ENCODE measurements at places on chromosomes 12 and 14.

DNA sequence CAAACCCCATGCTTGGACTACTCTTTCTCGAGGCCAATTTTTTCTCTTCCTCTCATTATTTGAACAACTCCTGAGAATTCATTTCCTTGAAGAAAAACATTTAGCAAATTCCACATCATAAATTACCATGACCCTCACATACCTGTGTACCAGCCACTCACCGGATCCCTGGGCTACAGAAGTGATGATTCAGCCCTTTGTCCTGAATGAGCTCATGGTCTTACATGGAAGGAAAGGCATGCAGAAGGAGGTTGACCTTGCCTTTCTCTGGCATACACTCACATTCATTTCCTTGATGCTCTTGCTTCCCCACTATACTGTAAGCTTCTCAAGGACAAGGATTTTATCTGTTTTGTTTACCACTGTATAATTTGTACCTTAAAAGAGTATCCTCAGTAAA is 191.5 kb downstream of the SLC5A8 start:
- peak; percentile 4 for DNase-seq

DNA sequence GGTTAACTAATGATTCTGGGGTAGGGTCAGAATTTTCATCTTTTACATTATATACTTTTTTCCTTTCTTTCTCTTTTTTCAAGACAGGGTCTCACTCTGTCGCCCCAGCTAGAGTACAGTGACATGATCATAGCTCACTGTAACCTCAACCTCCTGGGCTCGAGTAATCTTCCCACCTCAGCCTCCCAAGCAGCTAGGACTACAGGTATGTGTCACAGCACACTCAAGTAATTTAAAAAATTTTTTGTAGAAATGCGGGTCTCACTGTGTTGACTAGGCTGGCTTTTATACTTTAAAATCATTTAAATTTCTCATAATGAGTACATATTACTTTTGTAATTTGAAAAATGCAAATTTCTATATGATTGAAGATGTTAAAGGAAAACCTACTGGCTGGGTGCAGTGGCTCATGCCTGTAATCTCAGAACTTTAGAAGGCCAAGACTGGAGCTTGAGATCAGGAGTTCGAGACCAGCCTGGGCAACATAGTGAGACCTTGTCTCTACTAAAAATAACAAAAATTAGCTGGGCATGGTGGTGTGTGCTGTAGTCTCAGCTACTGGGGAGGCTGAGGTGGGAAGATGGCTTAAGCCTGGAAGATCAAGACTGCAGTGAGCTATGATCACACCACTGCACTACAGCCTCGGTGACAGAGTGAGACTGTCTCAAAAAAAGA is 25.7 kb downstream of the R3HDM2 start:
- DNase-seq: no peak

DNA sequence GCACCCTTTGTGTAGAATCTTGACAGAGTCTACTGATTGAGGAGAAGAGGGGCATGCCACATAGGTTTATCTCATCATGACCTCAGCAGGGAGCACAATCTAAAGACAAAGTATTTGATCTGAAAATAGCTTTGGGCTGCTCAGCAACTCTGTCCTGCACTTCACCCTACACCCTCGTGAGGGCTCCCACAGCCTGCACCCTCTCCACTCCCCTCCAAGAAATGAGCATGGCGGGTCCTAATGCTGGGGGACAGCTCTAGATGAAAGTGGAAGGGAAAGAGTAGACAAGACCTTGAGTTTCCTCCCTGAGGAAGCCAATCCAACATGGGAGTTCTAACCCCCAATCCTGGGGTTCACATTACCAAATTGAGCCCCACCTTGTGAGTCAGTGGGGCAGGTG is 10.7 kb upstream of the KRT5 start:
- no peak for DNase-seq

- no peak for DNase-seq
Measured at GRCh38 chr14:105340821-105341733, 26.5 kb downstream of the PACS2 start.

GRCh38 chr12:85662207-85662602 is 174.0 kb downstream of the RASSF9 start:
- DNase-seq: no peak

GRCh38 chr14:104935026-104935650 is 10.5 kb downstream of the PLD4 start:
- DNase-seq: no peak

- peak; percentile 75 for DNase-seq
Measured at GRCh38 chr12:79934281-79935020, 446 bp downstream of the PPP1R12A start.

GRCh38 chr12:1398673-1399072 is 195.7 kb downstream of the FBXL14 start:
- DNase-seq: no peak

DNA sequence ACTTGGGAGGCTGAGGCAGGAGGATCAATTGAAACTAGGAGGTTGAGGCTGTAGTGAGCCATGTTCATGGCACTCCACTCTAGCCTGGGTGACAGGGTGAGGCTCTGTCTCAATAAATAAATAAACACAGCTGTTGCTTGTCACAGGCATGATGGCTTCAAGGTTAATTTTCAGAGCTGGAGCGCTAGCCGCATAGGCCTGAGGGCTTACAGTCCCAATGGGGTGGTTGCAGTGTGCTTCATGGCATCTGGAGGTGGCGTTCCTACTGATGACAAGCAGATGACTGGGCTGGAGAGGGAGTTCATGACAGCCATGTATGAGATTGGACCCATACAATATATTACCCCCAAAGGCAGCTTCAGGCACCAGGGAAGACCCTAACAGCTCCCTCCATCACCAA is 1.6 kb upstream of the FMNL3 start:
- no peak for DNase-seq

- no peak for DNase-seq
Measured at GRCh38 chr12:65182012-65182739, 12.8 kb downstream of the LEMD3 start.

- no peak for DNase-seq
Measured at GRCh38 chr12:53676656-53677015, 753 bp upstream of the ATP5MC2 start.

- no peak for DNase-seq
Measured at GRCh38 chr14:92712654-92713051, 35.8 kb downstream of the LGMN start.

DNA sequence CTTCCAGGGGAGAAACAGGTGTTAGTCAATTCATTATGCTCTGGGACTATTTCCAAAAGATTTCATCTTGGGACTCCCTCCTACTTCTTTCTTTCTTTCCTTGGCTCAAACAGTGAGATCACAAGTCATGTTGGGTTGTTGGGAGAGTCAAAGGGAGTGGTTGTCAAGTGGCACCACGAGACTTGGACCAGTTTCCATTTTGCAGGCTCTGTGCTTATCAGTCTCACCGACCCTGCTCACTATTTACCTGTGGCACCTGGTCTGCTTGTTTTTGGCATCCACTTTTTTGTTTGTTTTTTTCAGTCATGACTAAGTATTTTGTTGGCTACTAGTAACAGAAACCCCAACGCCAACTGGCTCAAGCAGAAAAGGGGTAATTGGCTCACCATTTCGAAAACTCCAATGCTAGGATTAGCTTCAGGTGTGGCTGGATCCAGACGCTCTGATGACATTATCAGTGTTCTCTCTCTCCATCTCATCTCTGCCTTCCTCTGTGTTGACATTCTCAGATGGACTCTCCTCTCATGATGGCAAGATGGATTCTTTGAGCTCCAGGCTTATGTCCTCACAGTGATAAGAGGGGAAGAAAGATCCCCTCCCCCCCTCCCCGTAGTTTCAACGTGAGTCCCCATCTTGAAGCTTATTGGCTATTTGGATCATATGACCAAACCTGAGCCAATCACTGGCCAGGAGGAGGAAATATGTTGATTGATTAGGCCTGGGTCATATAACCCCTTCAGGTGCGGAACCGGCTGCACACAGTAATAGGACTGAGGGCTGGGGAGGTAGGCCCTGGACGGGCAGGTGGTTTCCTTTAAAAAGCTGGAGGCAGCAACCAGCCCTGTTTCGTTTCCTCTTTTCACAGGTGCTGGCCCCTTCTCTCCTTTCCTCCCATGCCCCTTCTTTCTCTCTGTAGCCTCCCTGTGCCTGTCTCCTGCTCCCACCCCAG is 84.2 kb downstream of the AACS start:
- no peak for DNase-seq

DNA sequence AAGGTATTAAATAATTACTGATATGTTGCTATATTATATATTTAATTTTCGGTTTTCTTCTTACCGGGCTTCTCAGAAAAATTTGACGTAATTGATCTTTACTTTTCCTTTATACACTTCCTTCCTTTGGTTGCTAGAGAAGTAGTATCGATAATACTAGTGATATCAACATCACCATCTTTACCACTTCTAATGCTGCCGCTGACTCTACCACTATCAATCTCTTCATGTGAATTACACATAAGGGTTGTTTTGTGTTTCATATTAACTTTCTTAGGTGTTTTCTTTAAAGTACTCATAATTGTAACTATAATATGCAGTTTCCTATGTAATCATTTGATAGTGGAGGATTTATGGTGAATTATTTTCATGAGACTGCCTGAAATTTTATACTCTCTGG is 30.9 kb upstream of the KLRF1 start:
- DNase-seq: no peak

DNA sequence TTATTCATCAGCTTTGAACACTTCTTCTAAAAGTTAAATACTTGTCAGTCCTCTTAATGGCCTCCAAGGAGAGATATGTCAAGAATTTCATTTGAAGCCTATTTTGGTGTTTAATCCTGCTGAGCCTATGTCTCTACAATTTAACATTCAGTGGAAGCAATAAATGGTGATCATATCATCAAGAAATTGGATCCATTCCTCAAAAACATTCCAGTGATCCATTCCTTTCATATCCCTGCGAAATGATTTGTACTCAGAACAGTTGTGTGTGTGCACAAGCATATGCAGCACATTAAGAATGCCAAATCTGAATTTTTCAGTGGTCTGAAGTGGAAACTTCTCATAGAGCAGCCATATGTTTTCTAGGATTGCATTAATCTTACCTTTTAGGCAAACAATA is 373.7 kb upstream of the SYT1 start:
- DNase-seq: peak; percentile 36

- DNase-seq: no peak
Measured at GRCh38 chr12:92234533-92234932, 88.9 kb upstream of the BTG1 start.

DNA sequence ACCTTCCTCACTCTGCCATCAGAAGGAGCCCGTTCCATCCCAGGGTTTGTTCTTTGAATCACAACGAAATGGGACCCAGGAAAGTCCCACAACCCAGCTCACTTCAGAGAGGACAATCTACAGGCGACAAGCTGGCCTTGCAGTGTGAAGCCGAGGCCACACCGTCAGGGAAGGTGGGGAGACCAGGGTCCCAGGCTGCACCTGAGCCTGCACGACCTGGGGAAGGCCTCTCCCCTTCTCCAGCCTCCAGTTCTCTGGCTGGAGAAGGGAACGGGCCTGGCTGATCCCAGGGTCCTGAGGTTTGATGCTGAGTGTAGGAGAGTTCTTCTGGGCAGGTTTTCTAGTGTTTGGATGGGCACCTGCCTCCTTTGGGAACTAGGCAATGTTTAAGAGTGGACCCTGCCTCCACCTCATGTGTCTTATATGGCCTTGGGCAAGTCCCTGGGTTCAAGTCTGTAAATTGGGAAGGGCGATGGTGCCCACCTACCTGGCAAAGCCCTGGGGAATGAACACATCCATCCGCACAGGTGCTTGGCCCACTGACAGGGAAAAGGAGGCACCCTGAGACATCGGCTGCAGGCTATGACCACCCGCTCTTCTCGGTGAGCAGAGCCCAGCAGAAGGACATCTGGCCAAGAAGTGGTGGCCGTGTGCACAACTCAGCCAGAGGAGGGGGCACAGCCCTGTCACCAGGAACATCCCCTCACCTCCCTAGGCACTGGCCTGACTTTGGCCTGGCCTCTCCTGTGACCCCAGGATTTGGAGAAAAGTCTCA is 77.9 kb upstream of the BCL11B start:
- DNase-seq: no peak

GRCh38 chr14:23068789-23069412 is 11.6 kb upstream of the CDH24 start:
- peak; percentile 95 for DNase-seq

DNA sequence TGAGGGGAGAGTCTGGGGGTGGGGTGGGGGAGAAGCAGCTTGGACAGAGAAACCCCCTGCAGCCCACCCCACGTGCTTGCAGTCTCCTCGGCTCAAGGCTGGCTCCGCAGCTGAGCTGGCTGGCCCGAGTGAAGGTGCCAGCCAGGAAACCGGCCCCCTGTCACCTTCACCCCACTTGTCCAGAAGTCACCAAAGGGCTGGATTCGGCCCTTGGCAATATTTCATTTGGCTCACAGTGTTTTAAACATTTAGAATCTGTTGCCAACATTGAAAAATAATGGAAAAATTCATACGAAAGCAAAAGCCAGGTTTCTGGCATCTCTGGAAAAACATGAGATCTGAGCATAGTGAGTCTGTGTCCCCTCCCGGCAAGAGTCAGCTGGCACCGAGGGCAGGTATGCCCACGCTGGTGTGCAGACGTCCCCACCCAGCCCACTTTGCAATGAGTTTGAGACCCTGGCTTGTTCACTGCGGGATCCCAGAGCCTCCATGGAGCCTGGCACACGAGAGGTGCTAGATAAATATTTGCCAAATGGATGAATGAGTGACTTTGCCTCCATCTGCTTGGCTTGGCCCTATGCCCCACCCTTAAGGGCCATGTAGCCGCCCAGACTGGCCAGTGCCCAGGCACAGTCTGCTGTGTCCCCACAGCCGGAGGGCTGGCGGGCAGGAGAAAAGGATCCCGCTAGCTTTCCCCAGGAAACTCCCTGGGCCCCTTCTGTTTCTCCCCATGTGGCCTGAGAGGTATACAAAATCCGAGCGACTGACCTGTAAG is 18.2 kb downstream of the MSI1 start:
- no peak for DNase-seq

DNA sequence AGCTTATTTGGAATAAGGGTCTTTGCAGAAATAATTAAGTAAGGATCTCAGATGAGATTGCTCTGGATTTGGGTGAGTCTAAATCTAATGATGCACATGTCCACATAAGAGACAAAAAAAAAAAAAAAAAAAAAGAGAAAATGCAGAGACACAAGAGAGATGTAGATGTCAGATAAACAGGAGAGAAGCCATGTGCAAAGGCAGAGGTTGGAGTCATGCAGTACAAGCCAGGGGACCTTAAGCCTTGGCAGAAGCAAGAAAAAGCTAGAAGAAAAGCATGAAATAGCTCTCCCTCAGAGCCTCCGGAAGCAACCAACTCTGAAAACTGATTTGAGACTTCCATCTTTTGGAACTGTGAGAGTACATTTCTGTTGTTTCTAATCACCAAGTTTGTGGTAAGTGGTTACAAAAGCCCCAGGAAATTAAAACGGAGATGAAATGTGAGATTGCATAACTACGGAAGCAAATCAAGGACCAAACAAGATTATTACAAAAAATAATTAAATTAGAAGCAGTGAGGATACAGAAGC is 1304.0 kb upstream of the SEL1L start:
- DNase-seq: no peak

- peak; percentile 59 for DNase-seq
Measured at GRCh38 chr14:25400607-25401206, 350.8 kb upstream of the STXBP6 start.

- DNase-seq: no peak
Measured at GRCh38 chr12:48424644-48425043, 47.7 kb upstream of the ANP32D start.

DNA sequence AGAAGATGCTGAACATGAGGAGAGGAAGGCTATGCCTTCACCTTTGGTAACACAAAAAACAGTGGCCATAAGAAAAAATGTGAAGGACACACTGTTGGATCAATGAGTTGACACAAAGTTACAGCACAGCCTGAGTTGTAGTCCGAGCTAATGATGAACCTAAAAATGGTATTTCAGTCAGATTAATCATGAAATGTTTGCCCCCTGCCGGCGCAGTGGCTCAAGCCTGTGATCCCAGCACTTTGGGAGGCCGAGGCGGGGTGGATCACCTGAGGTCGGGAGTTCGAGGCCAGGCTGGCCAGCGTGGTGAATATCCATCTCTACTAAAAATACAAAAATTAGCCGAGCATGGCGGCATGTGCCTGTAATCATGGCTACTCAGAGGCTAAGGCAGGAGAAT is 1.3 kb upstream of the CAPRIN2 start:
- DNase-seq: no peak
